ENCODE measurements at places on chromosomes 12 and 14.

- DNase-seq = no peak
Observed at GRCh38 chr12:7609495-7609894, 56.2 kb downstream of the APOBEC1 start.

GRCh38 chr14:104519721-104520120, 59.8 kb upstream of the C14orf180 start:
- DNase-seq = no peak

DNA sequence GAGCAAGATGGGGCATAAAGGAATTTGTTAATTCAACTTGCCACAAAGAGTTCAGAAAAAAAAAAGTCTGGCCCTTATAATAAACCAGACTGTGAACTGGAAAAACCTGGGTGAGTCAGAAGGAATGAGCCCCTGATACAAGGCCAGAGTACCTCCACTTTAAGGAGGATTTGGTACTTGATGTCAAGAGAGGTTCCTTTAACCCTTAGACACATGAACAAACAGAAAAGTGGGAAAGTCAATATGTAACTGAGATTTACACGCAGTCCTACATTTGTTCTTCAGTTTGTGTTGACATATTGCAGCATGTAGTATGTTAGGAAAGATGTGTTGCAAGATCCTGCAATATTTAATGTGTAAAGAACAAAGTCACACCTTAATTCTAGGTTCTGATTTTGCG, 14.2 kb upstream of the SLC38A4 start:
- DNase-seq = no peak

DNA sequence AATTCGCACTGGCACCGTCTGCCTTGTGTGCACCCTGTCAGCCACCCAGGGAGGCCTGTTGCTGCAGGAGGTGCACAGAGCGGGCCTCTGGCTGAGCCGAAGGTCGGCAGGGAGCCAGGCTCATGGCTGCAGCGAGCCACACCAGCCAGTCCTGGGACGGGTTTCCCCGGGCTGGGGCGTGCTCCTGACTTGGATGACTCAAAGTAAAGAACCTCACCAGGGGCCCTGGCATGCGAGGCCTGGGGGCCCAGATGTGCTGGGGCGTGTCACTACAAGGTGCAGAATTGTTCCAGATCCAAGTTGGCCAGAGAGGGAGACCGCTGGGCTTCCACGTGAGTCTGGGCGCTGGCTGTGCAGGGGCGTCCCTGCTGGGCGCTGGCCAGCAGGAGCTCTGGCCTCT, 34.5 kb downstream of the FBRSL1 start:
- no peak for DNase-seq

- DNase-seq = no peak
Observed at GRCh38 chr12:120223458-120224303, 22.8 kb upstream of the RPLP0 start.

GRCh38 chr14:78593949-78594348, 423.8 kb downstream of the NRXN3 start:
- DNase-seq = no peak

DNA sequence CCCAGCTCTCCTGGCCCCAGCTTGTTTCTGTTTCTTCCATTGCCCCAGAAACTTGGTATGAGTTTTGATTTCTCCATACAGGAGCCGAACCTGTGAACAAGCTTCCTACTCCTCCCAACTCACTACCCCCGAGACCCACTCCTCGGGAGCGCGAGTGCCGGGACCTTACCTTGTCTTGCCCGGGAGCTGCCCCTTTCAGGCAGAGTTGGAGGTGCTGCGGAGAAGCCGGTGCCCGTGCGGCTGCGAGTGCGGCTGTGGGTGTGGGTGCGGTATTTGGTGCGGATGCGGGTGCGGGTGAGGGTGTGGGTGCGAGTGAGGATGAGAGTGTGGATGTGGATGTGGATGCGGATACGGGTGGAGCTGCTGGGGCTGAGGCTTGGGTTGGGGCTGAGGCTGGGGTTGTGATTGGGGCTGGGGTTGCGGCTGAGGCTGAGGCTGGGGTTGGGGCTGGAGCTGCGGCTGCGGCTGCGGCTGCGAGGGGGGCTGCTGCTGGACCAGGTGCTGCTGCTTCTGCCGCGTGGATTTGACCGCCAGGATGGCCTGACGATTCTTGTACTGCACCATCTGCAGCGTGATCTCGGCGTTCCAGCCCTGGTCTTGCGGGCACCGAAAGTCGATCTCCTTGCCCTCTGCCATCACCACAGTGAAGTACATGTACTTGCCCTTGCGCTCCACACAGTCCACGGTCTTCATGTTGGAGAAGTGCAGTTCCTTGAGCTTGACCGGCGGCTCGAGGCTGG, 1.1 kb downstream of the PHLDA1 start:
- DNase-seq = peak; percentile 43
